SK-N-SH treated with all-trans-retinoic acid at 6 μM for 48 hours (cell line): ENCODE measurements at places on chromosomes 2 and 18.

- ATAC-seq: no peak
Measured at GRCh38 chr2:147558620-147559019, 286.2 kb upstream of the ACVR2A start.

- no peak for ATAC-seq
Measured at GRCh38 chr2:129619471-129619870, 360.0 kb upstream of the RAB6C start.

DNA sequence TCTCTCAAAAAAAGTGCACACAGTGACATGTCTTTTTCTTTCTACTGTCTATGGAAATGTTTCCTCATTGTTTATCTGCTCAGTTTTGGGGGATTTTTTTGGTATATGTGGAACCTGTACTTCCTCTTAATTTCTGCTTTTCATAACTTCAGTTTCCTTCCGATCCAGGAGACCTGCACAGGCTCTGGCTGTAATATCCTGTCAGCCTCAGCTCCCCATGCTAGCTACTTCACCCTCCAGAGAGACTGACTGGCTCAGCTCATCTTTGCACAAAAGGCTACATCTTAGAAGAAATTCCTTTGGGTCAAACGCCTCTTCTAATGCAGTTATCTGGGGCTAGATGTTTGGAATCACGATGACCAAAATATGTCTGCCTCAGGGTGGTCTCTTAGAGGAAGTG, 378.4 kb downstream of the RND3 start:
- no peak for ATAC-seq

DNA sequence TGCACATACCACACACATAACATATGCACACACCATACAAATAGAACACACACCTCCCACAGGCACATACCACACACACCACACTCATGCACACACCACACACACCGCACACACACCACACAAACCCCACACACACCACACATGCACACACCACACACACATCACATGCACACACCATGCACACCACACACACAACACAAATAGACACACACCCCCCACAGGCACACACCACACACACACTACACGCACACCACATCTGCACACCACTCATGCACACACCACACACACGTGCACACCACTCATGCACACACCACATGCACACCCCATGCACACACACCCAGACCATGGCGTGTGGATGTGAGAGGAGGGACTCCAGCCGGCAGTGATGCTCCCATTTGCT, 161.7 kb upstream of the TPO start:
- no peak for ATAC-seq

- ATAC-seq: no peak
Measured at GRCh38 chr2:101948625-101949155, 43.1 kb upstream of the IL1R2 start.

GRCh38 chr2:21379140-21379539, 255.4 kb downstream of the TDRD15 start:
- ATAC-seq: no peak

DNA sequence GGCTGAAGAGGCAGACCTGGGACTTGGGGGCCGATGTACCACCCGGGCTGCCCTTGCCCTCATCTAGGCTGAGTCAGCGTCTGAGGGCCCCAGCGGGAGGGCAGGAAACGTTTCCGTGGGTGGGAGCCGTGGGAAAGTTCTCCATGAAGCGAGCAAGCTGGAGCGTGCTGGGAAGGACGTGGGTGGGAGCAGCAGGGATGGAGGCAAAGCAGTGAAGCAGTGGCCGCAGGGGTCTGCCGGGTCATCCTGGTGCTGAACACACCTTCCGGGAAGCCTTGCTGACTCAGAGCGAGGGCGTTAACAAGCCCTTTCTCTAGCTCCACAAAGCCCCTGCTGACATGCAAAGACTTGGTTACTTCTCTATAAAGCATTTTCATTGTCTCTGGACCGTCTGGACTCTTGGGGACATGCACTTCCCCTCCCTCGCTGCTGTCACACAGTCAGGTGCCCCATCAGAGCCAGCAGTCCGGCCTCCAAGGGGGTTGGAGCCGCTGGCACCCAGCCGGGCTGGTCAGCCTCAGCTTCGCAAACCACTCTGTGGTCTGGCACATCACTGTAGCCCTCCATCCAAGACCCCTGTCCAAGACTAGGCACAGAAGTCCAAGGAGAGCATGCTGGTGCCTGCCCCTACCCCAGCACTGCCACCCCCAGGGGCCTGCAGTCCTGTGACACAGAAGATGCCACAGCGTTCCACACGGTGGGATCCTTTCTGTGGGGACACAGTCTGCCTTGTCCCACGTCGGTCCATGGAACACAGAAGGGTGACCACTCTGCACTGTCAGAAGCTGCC, 115.1 kb upstream of the GPC1 start:
- ATAC-seq: no peak

GRCh38 chr2:217033186-217033585, 173.3 kb upstream of the TNP1 start:
- no peak for ATAC-seq

DNA sequence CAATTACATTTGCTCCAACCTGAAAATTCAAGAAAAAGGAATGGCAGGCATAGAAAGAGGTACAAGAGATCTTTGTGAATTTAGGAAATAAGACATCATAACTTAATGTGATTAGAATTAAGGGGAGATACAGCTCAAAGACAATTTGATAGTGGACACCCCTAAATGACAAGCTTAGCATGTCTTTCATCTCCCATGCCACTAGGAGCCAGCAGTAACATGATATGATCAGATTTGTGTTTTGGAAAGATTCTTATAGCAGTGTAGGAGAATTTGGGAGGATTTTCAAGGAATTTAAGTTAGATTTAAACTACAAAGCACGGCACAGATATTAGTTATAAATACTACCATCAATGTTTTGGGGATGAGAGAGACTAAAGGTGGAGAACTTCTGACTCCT, 340.8 kb downstream of the RDH14 start:
- no peak for ATAC-seq

GRCh38 chr18:5622905-5623304, 79.1 kb upstream of the EPB41L3 start:
- no peak for ATAC-seq

DNA sequence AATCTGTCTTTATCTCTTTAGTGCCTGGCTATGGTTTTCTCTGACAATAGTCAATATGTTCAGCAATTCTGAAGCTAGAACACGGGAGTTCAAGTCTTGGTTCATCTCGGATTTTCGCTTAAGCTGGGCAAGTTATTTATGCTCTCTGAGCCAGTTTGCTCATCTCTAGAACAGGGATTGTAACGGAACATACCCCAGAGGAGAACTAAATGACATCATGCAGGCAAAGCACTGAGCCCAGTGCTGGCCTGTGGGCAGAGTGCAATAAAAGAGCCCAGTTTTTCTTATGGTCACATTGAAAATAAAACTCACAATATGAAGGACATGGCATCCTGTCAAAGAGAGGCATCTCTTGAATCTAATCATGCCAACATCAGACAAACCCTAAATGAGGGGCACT, 143.9 kb downstream of the ZBTB7C start:
- no peak for ATAC-seq
